ENCODE measurements at places on chromosomes 6 and 20. TPM values are rescaled to one million over a fixed set of nuclear protein-coding genes. Genes with fewer than 3 reads are reported as not detected.

GRCh38 chr6:63174173-63174572 lies 37.1 kb upstream of the FKBP1C start:
- H3K4me3 ChIP-seq = no peak overlapping the region
- H3K27ac ChIP-seq = no peak overlapping the region
- DNase-seq = no peak
- H3K4me1 ChIP-seq = no peaks in the 10 kb centered on the region

SOBP gene
- 3.1 TPM for polyA plus RNA-seq

DNA sequence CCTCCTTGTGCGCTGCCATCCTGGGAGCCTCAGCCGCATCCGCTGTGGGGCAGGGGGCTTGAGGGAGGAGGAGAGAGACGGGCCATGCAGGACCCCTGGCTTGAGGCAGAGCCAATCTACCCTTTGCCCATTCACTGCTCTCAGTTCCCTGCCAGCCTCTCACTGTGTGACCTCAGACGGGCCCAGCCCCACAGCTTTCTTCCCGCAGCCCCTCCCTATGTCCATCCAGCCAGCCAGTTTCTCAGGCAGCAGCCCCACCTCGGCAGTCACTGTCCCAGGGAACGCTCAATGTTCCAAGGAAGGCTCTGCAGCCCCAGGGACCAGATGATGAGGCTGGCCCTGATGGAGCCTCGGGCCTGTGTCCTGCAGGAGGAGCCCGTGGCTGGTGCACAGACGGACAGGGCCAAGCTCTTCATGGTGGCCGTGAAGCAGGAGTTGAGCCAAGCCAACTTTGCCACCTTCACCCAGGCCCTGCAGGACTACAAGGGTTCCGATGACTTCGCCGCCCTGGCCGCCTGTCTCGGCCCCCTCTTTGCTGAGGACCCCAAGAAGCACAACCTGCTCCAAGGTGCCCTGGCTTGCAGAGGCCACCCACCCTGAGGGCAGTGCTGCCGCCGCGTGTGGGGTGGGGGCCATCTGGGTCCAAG lies 3.9 kb upstream of the TNFRSF6B start:
- no peaks in the 10 kb centered on the region for H3K27me3 ChIP-seq
- no peak overlapping the region for H3K4me3 ChIP-seq
- H3K36me3 ChIP-seq = peaks cover 16% of the 10 kb centered on the region
- no peak overlapping the region for H3K27ac ChIP-seq
- H3K4me1 ChIP-seq = peaks cover 72% of the 10 kb centered on the region
- peak; percentile 30 for DNase-seq

EEF1A1 gene
- polyA plus RNA-seq = 10,016 TPM

DNA sequence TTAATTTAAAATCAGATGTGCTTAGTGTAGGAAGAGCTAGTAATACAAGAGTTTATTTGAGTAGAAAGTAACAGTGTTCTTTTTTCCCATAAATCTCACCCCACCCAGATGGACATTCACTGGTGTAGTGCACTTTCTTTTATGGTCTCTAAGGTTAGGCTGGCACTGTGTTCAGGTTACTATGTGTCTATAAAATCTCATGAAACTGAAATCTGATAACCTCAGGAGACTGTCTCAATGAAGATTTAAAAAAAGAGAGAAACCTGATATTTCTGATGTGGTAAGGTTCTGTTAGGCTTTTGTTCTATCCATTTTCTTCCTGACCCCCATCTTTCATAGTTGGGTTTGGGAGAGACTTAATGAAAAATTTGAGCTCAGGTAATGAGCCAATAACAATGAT lies 101.2 kb upstream of the CLVS2 start:
- no peak overlapping the region for H3K27ac ChIP-seq
- H3K4me1 ChIP-seq = no peaks in the 10 kb centered on the region
- no peaks in the 10 kb centered on the region for H3K27me3 ChIP-seq
- H3K4me3 ChIP-seq = no peak overlapping the region
- DNase-seq = no peak
- H3K36me3 ChIP-seq = no peaks in the 10 kb centered on the region

- DNase-seq = peak; percentile 67
- H3K4me3 ChIP-seq = peak overlapping the region; percentile 63
- H3K36me3 ChIP-seq = peaks cover 15% of the 10 kb centered on the region
- H3K27me3 ChIP-seq = no peaks in the 10 kb centered on the region
Measured at GRCh38 chr20:59939052-59939878, 840 bp downstream of the PPP1R3D start.

PRL gene
- not detected for polyA plus RNA-seq

RAD21L1 gene
- polyA plus RNA-seq = not detected

TINAG gene
- polyA plus RNA-seq = not detected

GRCh38 chr20:44609516-44610312 lies 27.3 kb downstream of the PKIG start:
- peak; percentile 91 for DNase-seq
- H3K27ac ChIP-seq = peak overlapping the region; percentile 47
- no peaks in the 10 kb centered on the region for H3K27me3 ChIP-seq
- peaks cover 18% of the 10 kb centered on the region for H3K4me1 ChIP-seq
- peaks cover 17% of the 10 kb centered on the region for H3K36me3 ChIP-seq
- peak overlapping the region; percentile 33 for H3K4me3 ChIP-seq

OCSTAMP gene
- polyA plus RNA-seq = not detected

DNA sequence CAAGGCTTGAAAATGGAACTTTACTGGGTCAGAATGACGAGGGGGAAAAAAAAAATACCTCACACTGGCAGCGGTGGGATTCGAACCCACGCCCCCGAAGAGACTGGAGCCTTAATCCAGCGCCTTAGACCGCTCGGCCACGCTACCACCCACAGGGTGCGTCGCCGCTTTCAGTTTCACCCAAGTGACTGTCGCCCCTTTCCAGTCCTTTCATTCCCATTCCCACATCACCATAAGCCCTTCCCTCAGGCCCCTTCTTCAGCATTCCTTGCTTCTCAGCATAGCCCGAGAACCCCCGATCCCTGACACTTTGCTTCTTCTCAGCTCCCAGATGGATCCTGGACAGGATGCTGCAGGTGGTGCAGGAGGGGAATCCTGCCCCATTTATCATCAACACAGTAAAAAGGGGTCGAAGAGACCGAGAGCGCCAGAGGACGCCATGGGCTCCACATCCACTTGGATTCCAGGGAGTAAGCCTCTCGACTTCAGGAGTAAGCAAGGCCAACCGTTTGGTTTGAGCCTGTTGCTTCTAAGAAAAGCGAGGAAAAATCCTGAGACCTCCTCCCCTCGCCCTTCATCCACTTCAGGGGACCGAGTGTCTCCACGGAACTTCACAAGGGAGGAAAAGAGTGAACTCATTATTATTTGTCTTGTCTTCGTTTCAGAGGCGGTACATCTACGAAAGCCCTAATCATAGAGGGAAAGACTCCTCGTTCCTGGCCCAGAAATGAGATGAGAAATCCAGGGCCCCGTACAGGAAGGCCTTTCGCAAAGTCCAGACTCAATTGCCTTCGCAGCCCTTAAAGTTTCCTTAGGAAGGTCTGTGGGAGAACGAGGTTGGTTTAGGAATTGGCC lies 20.0 kb upstream of the TRIM27 start:
- DNase-seq = peak; percentile 71
- H3K4me1 ChIP-seq = peaks cover 43% of the 10 kb centered on the region
- H3K4me3 ChIP-seq = peak overlapping the region; percentile 54
- peak overlapping the region; percentile 69 for H3K27ac ChIP-seq
- no peaks in the 10 kb centered on the region for H3K27me3 ChIP-seq
- no peaks in the 10 kb centered on the region for H3K36me3 ChIP-seq

LTB gene
- polyA plus RNA-seq = 9.0 TPM

GRCh38 chr6:118295336-118295735 lies 252.8 kb upstream of the PLN start:
- H3K27me3 ChIP-seq = no peaks in the 10 kb centered on the region
- H3K4me3 ChIP-seq = no peak overlapping the region
- no peak for DNase-seq
- H3K27ac ChIP-seq = no peak overlapping the region

DNA sequence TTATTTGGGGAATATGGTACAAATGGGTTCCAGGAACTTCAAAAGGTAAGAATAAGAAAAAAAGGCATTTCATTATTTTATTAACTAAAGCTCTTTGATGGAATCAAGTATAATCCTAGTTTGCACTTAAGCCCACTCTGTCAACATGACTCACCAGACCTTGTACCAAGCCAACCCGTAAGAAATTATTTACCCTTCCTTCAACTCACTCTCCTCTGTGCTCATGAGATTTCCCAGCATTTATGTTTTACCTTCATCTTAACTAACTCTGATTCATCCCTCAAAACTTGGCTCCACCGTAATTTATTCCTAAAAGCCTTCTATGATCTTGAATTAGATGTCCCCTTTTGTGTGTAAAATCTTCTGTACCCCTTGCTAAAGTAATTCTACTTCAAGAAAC lies 308.7 kb downstream of the PKHD1 start:
- no peaks in the 10 kb centered on the region for H3K4me1 ChIP-seq
- no peaks in the 10 kb centered on the region for H3K36me3 ChIP-seq
- H3K27me3 ChIP-seq = no peaks in the 10 kb centered on the region
- no peak for DNase-seq
- no peak overlapping the region for H3K27ac ChIP-seq

GRCh38 chr6:113339209-113339608 lies 517.9 kb upstream of the MARCKS start:
- H3K4me3 ChIP-seq = no peak overlapping the region
- H3K27me3 ChIP-seq = no peaks in the 10 kb centered on the region
- H3K27ac ChIP-seq = no peak overlapping the region
- H3K4me1 ChIP-seq = no peaks in the 10 kb centered on the region

MYCT1 gene
- 3.1 TPM for polyA plus RNA-seq

DNA sequence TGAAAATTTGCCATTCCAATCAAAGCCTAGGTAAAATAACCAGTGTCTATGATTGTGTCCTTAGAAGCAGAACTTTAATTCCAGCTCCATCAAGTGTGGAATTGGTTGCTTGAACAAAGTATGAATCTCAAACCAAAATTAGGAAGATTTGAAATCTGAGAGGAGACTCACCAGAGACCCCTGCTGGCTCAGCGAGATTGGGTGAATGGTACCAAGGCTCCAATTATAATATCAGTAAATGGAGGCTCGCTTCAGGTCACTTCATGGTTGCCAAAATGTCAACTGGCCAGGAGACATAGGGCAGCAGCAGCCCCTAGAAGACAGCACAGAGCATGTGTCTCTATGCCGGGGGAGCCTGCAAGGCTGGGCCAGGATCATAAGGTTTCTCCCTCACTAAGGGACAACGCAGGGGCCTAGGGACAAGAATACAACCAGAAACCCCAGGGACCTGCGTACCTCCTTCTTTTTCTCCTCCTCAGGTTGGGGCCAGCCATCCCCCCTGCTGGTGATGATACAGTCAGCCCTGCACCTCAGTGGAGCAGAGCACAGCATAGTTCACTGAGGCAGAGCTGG lies 14.0 kb downstream of the RBL1 start:
- H3K36me3 ChIP-seq = peaks cover 24% of the 10 kb centered on the region
- no peaks in the 10 kb centered on the region for H3K4me1 ChIP-seq
- H3K27me3 ChIP-seq = no peaks in the 10 kb centered on the region
- no peak overlapping the region for H3K4me3 ChIP-seq

DNA sequence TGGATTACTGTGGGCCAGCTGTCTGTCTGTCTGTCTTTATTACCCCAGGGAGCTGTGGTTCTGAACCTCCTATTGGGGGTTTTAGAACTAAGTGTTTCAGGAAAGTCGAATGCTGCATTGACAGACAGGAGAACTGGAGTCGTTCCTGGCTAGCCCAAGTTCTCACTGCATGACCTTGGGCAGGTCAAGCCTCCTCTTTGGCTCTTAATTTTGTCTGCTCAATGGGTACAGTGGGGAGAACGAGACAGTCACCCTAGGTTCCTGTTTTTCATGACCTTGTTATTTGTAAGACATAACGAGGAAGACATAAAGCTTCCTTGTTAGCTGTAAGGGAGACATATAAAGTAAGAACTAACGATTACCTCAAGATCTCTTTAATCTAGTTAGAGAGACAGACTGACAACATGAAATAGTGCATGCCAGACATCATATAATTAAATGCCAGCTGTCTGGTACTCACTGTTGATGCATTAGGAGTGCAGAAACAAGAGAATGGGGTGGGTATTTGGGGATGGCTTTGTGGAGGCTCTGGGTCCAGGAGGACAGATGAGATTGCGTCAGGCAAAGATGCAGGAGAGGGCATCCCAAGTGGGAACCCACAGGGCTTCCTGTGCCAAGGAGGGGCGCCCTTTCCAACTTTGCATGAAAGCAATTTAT lies 3.7 kb upstream of the CCDC167 start:
- no peaks in the 10 kb centered on the region for H3K27me3 ChIP-seq
- no peak overlapping the region for H3K27ac ChIP-seq
- no peak for DNase-seq
- H3K36me3 ChIP-seq = no peaks in the 10 kb centered on the region

- H3K4me1 ChIP-seq = no peaks in the 10 kb centered on the region
- H3K27ac ChIP-seq = no peak overlapping the region
- no peaks in the 10 kb centered on the region for H3K27me3 ChIP-seq
- no peaks in the 10 kb centered on the region for H3K36me3 ChIP-seq
- no peak overlapping the region for H3K4me3 ChIP-seq
- DNase-seq = peak; percentile 24
Measured at GRCh38 chr20:18705490-18705889, 108.1 kb upstream of the SCP2D1 start.

CRISP2 gene
- polyA plus RNA-seq = not detected

GRCh38 chr20:2692036-2692885 lies at the start of gene EBF4:
EBF4 (plus strand) TSS chr20:2692780; CDS start chr20:2693646, 866 bp downstream.
- H3K4me3 ChIP-seq = peak within 1 kb of the TSS; percentile 60
- peak within 1 kb of the TSS; percentile 94 for H3K27ac ChIP-seq
- H3K4me1 ChIP-seq = peaks cover 9% of the 10 kb centered on the region
- H3K36me3 ChIP-seq = no peaks in the 10 kb centered on the region

DNA sequence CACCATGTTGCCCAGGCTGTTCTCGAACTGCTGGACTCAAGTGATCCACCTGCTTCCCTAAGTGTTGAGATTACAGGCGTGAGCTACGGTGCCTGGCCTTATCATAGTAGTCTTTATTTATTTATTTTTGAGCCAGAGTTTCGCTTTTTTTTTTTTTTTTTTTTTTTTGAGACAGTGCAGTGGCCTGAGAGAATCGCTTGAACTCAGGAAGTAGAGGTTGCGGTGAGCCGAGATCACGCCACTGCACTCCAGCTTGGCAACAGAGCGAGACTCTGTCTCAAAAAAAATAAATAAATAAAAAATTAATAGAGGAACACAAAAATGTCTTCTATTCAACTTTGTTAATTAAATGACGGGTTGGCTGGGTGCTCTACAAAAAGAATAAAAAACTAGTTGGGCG lies 12.9 kb downstream of the MAPRE1 start:
- H3K36me3 ChIP-seq = peaks cover 57% of the 10 kb centered on the region
- H3K27ac ChIP-seq = no peak overlapping the region
- H3K4me1 ChIP-seq = peaks cover 24% of the 10 kb centered on the region
- no peak for DNase-seq
